NCI-H345 (cell line): ENCODE measurements at places on chromosomes 4 and X.

DNA sequence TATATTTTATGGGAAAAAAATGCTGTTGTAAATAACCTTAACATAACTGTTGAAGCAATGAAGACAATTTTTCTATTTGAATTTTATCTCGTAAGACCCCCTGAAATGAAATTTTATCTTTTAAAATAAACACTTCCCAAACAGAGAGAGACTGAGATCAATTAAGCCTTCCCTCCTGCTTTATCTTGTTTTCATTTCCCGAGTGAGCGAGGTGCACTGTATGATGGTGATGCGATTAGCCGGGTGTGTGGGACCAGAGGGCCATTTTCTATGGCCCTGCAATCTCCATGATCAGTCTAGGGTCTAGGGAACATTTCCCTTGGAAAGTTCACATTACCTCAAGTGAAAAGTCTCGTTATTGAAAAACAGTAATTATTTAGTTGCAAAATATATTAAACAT lies 134.1 kb upstream of the MID1 start:
- no peak for DNase-seq

GRCh38 chrX:48761674-48762471 lies at the start of gene GLOD5:
Gene GLOD5 (plus strand): TSS chrX:48761747. CDS start chrX:48761791, 44 bp downstream.
- DNase-seq, result peak; percentile 74

- DNase-seq, result no peak
Measured at GRCh38 chrX:107738272-107738671, 37.3 kb downstream of the TSC22D3 start.

GRCh38 chr4:2274320-2275043 lies 12.6 kb upstream of the MXD4 start:
- DNase-seq, result no peak

DNA sequence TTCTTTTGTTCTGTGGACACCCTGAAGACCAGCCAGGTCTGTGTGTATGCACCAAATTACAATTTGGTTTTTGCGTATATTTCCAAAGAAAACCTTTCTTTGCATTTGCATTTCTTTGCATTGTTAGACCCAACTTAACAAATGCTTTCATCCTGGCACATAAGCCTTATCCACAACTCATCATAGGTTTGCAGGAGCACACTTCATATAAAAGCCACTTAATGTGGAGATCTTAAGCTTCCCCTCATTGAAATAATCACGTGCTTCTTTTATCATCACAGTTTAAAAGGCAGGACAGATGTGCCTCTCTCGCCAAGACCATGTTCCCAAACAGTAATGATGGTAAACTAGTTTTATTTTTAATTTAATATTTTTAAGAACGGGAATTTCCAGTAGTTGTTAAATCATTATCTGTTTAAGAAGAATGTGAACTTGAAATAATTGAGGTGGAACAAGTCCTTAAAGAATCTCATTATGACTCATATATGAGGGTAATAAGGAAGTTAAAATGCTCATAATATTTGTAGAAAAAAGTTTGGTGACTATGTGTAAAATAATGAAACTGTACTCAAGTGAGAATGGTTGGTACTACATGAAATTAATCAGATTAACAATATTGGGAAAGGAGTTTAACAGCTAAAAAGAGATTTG lies 65.5 kb downstream of the GLRA3 start:
- DNase-seq, result no peak

GRCh38 chrX:10326578-10326977 lies 169.8 kb downstream of the CLCN4 start:
- DNase-seq, result peak; percentile 2

DNA sequence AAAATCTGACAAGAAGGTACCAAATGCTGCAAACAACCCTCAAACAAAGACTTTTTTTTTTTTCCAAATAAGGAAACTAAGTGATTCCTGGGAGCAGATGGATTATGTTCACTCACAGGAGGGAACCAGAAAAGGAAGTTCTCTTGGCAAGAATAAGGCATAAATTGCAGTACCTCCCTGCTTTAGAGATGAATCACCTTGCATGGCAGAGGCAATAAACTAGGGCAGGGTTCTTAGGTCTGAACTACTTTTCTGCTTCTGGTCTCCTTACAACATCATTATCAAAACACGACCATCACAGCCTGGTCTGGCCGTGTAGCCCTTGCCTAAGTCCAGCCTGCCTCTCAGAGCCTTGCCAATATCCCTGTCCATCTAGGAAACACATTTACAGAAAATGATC lies 6.3 kb downstream of the TMEM31 start:
- DNase-seq, result no peak

- DNase-seq, result no peak
Measured at GRCh38 chrX:148134578-148134977, 153.4 kb downstream of the FMR1NB start.

- DNase-seq, result no peak
Measured at GRCh38 chr4:5971078-5971450, 47.2 kb downstream of the C4orf50 start.

- no peak for DNase-seq
Measured at GRCh38 chr4:26010304-26010703, 96.3 kb downstream of the SMIM20 start.

DNA sequence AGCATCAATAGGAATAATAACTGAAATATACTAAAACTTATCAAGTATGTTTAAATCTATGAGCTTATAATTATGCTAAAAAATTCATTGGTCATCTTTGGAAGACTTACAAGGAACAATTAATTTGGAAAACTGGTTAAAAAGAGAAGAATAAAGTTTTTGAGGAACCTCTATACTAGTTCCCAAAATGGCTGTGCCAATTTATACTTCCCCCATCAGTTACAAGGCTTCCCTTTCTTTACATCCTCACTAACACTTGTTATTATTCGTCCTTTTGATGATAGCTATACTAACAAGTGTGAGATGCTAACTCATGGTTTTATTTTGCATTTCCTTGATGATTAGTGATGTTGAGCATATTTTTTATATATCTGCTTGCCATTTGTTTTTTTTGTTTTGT lies 17.1 kb downstream of the OGT start:
- no peak for DNase-seq

DNA sequence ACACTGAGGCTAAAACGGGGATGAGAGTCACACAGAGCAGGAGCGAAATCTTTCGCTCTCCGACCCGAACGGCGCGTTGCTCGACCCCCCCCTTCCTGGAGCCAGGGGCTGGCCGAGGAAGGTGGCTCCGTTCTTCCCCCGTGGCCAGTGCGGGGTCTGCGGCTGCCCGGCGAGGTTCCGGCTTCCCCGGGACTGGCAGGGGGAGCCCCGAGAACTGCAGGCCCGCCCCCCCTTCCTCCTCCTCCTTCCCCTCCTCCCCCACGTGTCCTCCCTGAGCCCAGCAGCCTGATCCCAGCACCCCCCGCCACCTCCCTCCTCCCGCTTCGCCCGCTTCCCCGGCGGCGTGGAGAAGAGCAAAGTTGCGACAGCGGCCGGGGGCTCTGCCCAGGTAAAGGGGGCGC lies 2.4 kb upstream of the BCORL1 start:
- DNase-seq, result no peak

DNA sequence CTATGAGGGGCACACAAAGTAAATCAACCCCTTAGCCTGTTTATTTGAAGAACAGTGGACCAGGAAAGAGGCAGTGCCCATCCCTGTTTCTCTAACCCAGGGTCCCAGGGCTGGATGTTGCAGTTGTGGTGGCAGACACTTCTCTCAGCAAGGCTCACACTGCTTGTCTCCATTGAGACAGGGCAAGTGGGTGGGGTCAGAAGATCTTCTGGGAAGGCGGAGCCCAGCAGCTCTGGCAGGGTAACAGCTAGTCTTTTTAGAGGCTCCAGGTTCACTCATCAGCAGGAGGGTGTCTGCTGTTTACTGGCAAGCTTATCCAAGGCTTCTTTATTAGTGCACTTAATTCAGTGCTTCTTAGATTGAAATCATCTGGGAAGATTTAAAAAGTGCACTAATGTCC lies 659.8 kb upstream of the DIPK2B start:
- no peak for DNase-seq

DNA sequence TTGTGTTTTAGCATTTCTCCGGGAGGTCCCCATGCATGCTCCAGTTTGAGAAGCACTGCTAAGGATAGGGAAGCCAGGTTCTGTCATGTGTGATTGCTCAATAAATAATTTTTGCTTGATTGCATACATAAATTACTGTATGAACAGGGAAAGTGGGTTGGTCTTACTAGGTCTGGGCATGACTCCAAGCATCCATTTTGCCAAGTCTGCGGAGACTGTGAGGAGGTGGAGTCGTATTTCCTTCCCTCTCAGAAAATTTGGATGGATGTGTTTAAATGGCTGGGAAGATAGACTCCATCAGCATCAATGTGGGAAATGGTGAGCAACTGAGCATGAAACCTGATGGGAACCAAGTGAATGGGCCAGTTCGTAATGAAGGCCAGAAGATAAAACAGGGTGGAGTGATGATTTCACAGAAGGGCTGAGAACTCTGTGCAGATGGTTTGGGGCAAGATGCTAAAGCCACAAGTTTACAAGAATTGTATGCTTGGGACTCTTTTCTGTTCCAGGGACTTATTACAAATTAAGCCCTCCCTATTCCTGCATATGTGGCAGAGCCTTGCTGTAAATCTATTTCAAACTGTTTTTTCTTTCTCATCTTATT lies 84.1 kb downstream of the NHS start:
- DNase-seq, result peak; percentile 72

GRCh38 chr4:54378461-54378860 lies 149.4 kb downstream of the PDGFRA start:
- no peak for DNase-seq

DNA sequence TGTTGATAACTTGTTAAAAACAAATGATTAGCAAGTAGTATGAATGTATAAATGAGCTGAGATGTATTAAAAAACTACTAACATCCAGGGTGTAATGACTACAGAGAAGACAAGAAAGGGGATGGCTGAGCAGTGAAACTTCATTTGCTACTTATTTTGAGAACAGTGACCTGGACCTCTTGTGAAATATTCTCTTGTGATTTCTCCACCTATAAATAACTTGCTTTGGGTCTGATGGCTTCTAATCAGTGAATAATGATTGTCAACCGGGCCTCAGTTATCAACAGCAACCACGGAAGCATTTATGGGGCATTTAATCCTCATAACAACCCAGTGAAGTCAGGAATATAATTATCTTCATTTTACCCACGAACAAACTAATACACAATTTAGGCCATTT lies 154.2 kb upstream of the HAND2 start:
- DNase-seq, result no peak

DNA sequence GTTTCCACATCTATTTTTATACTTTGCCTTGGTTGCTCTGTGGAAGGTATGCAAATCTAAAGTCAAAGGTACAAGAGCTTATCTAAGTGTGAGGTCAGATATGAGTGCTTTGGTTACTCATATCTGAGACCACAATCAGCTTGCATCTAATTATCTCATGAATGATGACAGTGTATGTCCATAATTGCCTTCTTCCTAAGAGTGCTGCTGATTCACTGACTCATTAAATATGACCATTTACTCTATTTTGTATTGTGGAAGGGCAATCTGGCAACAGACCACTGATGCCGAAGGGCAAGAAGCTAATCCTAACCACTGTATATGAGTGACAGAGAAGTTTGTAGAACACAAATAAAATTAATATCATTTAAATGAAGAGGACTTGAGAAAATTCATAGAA lies 1190.2 kb upstream of the AGA start:
- no peak for DNase-seq

GRCh38 chrX:111123125-111123524 lies 27.1 kb downstream of the PAK3 start:
- DNase-seq, result no peak

GRCh38 chrX:22742174-22742573 lies 257.6 kb upstream of the DDX53 start:
- no peak for DNase-seq

- DNase-seq, result no peak
Measured at GRCh38 chr4:48403358-48403757, 62.0 kb downstream of the SLAIN2 start.
